ENCODE measurements at places on chromosomes 16 and 17.

DNA sequence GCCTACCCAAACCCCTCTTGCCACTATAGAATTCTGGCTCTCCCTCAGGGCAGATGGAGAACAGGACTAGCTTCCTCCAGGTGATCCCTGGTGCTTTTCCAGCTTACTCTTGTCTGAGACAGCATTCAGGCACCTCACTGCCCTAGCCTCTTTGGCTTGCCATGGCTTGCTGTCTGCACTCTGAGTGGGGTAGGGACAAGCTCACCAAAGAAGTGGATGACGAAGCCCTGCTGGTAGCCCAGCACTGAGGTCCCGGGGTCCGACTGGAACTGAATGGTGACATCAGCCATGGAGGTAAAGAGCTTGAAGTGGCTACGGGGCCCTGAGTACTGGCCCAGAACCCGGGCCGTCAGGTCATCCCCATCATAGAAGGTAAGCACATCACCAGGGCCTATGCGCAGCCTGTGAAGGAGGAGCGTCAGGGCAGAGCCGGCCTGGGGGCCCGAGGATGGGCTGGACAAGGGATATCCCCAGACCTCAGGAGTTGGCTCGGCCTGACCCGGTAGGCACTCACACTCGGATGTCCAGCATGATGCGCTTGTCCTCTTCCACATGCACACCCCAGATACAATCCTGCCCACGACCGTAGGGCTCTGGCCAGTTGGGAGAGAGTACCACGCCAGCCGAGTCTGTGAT, 7.6 kb upstream of the PHF12 start:
- DNase-seq: no peak

GRCh38 chr16:1156983-1157638, 4.2 kb downstream of the CACNA1H start:
- DNase-seq: no peak

- DNase-seq: no peak
These were observed 340.7 kb downstream of the SLC39A11 start for GRCh38 chr17:72751746-72752145.

- DNase-seq: no peak
These were observed 486.4 kb upstream of the KIF2B start for GRCh38 chr17:53336281-53336680.

DNA sequence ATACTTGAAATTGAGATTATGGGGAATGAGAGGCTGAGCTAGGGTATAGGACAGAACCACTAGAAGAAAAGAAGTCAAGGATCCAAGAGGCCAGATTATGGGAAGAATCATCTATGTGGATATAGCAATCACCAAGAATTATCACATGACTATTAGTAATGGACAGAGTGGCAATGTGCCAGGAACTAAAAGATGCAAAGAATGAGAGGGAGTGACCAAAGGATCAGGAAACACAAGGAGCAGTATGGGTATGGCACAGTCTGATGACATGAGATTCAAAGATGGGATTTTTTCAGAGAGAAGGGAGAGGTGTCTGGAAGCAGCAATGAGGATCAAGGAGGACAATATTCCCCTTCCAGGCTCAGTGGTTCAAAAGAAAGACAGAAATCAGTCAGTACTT, 212.2 kb downstream of the AATF start:
- no peak for DNase-seq

- peak; percentile 33 for DNase-seq
These were observed 13.7 kb downstream of the CAMKK1 start for GRCh38 chr17:3879186-3879585.

DNA sequence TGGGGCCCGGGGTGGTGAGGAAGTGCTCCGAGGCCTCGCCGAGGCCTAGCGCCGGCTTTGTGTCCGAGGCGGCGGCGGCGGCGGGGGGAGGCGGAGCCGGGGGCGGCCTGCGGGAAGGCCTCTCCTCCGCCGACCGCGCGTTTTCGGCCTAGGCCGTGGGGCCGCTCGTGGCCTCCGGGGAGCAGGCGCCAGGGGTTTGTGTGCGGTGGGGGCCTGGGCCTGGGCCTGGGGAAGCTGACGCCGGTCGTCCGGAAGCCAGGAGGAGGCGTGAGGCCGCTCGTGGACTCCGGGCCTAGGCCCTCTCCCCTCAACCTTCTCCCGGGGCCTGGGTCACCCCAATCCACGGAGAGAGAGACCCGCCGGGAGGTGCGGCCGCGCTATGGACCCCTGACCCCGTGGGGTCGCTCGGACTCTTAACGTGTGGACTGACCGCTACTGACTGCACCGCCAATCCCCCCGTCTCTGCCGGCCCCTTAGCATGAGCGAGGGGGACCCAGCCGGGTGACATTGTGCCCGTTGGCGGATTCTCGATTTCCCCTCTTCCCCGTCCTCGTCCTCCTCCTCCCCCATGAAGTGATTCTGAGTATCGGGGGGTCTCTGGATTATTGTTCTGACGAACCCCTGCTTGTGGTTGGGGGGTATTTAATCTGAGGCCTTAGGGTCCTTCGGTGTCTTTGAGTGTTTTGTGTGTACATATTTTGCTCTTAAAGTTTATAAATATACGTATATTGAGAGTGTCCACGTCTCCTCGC, 660 bp downstream of the RBBP6 start:
- no peak for DNase-seq

- no peak for DNase-seq
These were observed 111.9 kb downstream of the XYLT1 start for GRCh38 chr16:17358846-17359245.

DNA sequence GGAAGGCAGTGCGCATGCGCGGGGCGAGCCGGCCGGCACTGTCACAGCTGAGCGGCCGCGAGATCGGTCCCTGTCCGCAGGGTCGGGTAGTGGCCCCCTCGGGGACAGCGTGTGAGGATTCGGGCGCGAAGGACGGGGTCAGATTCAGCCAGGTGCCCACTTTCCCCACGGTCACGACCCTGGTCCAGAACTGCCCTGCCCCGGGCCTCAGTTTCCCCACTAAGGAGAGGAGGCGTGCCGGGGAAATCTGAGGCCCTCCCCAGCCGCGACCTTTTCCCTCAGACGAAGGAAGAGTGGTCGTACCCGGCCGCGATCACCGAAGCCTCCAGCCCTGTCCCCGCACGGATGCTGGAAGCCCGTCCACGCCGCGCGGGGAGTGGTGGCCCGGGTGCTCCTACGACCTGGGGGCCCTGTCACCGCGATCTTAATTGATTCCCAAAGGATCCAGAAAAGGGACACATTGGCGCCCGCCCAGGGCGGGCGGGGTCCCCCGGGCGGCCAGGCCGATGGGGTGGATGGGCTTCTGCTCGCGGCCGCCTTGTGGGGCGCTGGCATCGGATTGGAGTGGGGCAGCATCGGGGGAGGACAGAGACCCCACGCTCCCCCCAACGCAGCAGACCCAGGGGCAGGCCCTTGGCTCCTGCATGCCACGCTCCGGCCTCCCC, 57.7 kb downstream of the SRL start:
- DNase-seq: no peak

DNA sequence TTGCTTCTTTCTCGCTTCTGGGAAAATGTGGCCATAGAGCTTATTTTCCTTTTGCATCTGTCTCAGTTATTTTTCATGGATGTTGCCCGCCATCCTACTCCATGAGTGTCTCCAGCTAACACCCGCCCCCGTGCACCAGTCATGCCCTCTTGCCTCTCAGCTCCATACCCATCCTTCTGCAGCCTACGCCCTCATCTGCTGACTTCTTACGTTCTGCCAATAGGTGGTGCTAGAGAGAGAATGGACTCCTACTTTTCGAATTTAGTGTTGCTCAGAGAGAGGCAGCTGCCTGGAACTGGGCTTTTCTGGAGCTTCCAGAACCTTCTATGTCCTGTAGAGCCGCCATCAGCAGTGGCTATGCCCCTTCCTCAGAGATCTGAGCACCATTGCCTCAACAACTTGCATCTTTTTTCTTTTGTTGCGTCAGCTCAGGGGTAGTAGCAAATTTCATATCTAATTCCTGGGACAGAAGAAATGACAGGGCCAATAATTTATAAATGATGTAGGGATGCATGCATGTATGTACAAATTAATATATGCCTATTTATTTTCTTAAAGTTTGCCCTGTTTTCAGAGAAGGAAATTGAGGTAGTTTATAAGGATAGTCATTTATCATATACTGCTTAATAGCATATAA, 119.7 kb upstream of the MYOCD start:
- no peak for DNase-seq

GRCh38 chr16:48503336-48503735, 106.6 kb downstream of the N4BP1 start:
- no peak for DNase-seq

- no peak for DNase-seq
These were observed 87.3 kb downstream of the ABCA8 start for GRCh38 chr17:68867759-68868516.

Measured in BJ (cell line).